Ovary (tissue), 10 donors: ENCODE measurements at places on chromosomes 6 and 20. TPM values are rescaled to one million over a fixed set of nuclear protein-coding genes. Genes with fewer than 3 reads are reported as not detected.

GRCh38 chr6:67345946-67346345 is 1289.1 kb upstream of the ADGRB3 start:
- no peak for DNase-seq

- no peak for DNase-seq
Measured at GRCh38 chr6:150767571-150768018, 97.9 kb upstream of the MTHFD1L start.

GRCh38 chr6:46689657-46690056 is 2.0 kb downstream of the TDRD6 start:
- no peak for DNase-seq

Gene CD24
- 8.0 TPM for polyA plus RNA-seq

DNA sequence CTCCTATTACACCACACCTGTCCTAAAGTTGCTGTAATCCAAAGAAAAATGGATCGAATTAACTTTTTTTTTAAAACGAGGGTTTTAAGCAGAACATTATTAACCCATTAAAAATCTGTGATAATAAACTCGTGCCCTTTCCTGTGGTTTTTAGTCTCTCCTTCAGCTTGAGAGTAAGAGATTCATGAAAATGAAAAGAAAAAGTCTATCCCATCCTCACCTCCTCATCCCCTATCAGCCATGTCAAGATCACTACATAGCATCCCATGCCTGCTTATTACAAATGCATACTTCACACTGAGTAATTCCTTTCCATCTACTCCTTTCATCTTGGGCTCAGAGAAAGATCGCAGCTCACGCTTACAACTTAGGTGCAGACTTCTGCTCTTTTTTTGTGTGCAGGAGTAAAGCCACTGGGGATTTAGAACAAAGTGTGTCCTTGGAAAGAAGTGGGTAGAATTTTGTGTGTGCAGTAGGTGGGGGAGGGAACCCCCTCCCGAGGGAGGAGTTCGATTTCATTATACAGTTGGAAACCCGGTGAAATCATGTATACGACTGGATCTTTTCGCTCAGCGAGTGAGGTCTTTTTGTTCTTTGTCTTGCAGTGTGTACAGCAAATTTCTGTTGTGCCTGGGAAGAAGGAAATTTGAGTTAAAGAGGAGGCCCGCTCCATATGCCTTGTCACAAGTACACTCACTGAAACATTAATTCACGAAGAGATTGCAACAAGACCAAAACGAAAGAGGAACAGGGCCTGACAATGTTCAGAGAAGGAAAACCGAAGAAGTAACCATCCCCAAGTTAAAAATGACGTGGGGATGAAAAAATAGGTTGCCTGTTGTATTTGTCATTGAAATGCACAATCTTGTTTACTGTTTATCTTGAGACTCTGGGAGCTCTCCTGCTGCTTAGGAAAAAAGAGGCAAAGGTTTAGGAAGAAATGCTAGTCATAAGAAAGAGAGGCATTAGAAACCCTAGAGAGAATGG is 146.5 kb upstream of the ZNF217 start:
- DNase-seq: no peak

- no peak for DNase-seq
Measured at GRCh38 chr20:47256668-47257236, 99.7 kb downstream of the ZMYND8 start.

Gene BFSP1
- polyA plus RNA-seq: 4.1 TPM

DNA sequence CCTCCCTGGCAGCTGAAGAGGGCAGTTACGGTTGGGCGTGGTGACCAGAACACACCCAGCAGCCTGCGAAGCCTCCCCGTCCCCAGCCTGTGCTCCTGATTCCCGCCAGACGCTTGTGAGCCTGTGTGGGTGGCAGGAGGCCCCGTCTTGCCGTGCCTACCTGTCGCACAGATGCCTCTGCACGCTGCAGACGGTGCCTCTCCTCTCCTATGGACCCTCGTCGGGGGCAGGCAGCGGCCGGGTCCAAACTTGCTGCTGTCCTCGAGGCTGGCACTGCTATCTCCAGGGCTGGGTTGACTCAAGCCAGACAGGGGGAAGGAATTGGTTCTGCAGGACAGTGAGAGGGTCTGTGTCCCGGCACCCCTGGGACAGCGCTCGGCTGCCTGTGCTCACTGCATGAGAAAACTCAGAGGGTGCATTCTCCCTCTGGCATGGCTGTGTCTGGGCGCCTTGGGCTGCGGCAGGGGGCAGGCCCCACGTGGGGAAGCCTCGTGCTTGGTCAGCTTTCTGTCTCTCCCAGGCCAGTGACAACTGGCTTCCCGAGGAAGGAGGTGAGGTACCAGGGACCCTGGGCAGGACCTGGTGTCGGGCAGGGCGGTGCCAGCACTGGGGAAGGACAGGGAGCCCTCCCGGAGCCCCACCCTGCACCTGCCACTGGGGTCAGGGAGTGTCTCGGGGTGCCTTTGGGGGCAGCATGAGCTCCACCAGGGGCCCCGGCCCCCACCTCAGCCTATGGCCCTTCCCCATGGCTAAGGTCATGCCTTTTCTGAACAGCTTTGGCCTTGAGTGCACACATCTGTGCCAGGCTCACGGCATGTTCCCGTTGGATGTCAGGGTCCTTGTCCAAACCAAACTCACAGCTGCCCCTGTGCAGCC is 127.5 kb downstream of the TAF4 start:
- DNase-seq: no peak

Gene CNKSR3
- polyA plus RNA-seq: 16.7 TPM

- no peak for DNase-seq
Measured at GRCh38 chr6:46221222-46221793, 50.5 kb upstream of the ENPP5 start.

DNA sequence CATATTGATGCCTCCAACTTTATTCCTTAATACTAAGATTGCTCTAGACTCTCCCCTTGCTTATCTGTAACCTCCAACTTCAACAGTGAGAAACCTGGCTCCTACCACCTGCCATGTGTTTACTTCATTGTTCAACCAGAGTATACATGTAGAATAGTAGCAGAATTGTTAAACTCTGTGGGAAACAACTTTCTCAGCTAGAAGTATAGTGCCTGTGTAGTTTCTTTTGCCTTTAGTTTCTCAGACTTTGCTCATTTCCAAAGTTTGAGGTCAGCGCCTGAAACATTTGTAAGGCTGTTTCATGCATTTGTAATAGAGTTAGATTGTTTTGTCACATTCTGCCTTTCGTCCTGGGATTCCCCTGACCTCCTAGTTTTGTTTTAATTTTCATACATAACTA is 34.9 kb upstream of the HECA start:
- no peak for DNase-seq

Gene VWA7
- 0.62 TPM for polyA plus RNA-seq

Gene METTL24
- polyA plus RNA-seq: 2.0 TPM

DNA sequence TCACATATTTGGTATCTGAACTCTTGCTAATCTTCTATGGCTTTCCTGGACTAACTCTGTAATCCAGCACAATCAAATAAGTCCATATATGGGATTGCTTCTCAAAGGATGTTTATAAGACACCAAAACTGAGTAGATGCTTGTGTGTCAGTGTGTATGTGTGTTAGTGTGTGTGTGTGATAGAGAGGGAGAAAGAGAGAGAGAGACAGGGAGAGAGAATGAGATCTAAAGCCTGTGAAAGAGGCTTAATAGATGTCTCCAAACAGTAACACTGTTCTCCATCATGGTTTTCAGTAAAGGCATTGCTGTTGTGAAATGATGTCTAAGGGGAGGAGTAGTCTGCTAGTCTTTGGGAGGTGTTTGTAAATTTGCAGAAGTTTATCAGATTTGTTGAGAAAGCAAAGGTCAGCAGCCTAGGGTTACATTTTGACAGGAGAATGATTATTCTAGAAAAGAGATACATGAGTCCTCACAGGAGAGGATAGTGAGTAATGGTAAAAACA is 73.9 kb upstream of the MLIP start:
- DNase-seq: no peak

DNA sequence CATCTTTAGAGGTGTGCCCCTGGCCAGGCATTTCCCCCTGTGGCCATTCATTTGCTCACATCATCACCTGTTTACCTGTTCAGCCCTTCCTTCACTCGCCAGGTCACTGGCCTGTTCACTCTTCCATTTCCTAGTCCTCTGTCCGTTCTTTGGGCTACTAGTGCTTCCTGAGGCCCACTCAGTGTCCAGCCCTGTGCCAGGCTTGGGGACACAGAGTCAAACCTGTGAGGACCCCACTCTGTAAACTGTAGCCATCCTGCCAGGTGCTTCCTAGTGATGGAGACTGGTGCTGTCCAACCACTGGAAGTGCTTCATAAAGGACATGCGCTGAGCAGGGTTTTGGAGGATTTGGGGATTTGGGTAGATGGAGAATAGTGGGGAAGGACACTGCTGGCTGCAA is 3.5 kb downstream of the DLGAP4 start:
- DNase-seq: no peak

- no peak for DNase-seq
Measured at GRCh38 chr6:146857980-146858347, 259.2 kb downstream of the ADGB start.
